ENCODE measurements at places on chromosomes 11 and 22.

DNA sequence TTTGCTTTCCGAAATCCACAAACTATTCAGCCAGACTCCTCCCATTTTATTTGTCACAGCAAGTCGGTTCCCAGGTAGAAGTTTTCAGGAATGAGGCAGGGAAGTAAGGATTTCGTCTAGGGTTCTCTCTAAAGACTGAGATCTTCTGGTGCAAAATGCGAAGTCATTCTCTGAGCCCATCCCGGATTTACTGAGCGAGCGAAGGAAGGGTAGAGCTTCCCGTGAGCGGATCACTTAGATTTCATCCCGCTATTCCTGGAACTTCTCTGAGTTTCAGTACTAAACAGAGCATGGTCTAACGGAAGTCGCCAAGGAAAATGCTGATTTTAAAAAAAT is 3.1 kb upstream of the CALCA start:
- no peak for DNase-seq

- no peak for DNase-seq
Observed at GRCh38 chr11:8335186-8335585, 71.5 kb upstream of the LMO1 start.

DNA sequence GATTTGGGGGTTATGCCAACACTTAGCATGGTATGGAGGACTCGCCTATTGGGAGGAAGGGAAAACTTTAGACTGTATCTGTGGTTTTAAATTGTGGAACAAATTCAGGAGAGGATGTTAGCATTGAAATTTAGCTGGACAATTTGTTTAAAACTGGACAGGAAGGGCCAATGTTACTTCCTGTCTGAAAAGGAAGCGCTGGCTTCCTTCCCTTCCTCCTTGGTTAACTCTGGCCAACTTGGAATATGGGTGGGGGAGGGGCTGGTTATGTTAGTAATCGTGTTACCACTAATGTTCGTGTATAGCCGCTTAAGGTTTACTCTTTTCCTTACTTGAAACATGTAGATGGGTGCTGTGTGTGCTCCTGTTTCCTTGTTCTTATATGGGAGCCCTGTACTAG is 13.9 kb downstream of the CTNND1 start:
- no peak for DNase-seq

DNA sequence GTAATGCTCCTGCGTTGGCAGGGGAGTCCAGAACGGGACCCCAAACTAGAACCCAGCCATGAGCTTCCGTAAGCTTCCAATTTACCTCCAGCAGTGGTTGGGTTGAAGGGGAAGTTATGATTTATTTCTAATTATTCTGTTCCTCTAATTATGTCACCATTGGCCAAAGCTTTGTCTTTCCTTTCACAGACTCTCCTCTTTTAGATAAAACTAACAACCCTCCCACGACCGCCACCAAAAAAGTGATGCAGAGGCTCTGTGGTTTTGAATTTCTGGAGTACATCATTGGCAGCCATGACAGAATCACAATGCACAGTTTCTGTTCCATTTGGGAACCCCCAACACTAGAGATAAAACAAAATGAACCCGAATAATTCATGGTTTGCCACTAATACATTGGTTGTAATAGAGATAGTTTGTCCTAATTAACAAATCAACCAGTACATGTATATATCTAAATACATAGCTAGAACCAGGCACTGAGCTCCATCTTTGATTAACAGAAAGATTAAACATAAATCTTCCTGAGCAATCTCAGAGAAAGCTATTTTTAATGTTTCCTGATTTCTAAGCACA is 64.3 kb downstream of the ETS1 start:
- no peak for DNase-seq

DNA sequence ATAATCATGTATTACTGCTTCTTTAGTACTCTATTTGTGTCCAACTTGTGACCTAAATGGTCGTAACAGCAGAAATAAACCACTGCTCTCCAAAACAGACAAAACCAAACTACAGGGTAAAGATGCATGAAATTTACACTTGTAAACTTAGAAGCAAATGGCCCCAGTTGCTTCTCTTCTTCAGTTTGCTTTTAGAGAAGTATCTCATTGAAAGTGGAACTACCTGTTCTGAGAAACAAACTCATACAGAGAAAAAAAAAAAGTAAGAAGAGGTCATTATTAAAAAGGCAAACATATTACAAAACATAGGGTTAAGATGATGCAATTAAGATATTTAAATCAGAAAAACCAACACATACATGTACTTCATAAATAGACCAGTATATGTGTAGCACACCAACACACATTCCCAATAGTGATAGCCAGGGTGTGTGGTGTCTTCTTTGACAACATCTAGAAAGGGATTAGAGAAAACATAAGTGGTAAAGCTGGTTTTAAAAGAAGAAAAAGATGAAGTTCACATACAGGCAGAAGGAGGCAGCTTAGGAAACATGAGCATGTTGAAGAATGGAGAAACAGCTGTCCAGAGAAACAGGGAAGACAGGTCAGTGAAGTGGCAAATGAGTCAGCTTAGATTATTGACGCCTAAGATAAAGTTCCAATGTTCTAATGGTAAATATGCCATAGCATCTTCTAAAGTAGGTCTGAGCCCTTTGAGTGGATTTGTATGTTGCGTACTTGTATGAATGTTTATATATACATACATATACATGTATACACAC is 844.7 kb upstream of the CCDC90B start:
- DNase-seq, result no peak

DNA sequence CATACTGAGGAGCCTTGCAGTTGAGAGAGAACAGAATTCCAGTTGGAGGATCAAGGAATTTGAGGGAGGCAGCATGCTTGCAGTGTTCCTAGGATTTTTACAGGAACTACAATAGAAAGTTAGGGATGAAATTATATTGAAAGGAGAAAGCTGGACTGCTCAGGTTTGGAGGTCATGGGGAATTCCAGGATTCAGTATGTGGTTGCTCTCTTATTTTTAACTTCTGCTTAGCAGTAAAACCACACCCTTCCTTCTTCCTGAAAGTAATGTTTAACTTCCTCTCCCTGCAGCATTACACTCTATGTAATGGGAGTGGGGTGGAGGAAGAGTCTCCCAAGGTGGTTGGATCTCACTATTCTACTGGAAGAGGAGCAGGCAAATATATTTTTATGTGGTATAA is 31.3 kb downstream of the CTNND1 start:
- DNase-seq, result no peak

DNA sequence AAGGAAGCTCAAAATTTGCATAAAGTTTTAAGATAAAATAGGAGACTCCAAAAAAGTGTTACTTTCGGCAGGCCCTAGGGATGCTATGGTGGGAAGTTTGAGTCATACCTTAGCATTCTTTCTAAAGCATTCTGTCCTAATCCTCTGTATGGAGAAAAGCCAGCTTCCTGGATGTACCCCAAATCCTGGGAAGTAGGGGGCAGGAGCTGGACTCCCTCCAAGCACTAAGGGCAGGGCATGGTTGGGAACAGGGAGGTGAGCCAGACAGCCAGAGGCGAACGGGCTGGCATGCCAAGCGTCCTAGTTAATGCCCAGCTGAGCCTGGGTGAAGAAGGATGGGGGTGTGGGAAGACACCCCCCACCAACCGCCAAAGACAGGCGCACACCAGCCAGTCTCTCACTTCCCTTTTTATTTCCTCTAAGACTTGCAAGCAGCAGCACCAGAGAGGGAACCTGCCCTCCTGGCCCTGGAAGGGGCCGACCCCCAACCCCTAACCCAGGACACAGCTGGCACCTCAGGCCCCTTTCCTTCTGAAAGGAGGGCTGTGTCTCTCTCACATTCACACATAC is 23.9 kb downstream of the RTN4RL2 start:
- no peak for DNase-seq

- no peak for DNase-seq
Observed at GRCh38 chr22:25137577-25138525, 61.8 kb upstream of the CRYBB3 start.

DNA sequence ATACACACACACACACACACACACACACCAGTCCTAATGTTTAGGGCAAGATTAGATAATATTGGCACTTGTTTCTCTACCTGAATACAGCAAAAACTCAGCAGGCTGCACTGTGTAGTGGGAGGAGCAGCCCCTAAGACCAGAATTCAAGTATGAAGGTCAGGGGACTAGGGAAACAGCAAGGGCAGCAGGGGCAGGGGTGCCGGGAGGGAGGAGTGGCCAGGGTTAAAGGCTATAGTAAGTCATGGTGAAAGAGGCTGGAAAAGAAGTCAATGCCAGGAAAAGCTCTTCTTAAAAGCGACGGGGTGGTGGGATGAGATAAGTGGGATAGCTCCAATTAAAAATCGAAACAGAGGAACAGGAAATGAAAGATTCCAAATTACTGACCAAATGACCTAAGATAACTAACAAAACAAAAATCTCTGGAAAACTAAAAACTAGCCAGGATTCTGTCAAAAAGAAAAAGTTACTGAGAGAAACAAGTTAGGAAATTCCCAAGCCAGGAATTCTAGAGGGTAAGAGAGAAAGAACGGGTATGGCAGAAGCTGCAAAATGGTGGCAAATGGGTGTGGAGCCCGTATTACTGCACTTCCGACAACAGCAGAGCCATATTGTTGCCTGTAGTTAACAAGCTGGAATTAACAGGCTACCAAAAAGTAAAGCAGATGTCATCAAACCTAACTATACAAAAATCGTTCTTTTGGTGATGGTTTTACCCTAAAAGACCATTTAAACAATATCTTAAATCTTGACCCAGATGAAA is 1.3 kb downstream of the ASCL3 start:
- DNase-seq, result no peak

GRCh38 chr11:36147491-36147890 is 141.7 kb downstream of the COMMD9 start:
- DNase-seq, result no peak

DNA sequence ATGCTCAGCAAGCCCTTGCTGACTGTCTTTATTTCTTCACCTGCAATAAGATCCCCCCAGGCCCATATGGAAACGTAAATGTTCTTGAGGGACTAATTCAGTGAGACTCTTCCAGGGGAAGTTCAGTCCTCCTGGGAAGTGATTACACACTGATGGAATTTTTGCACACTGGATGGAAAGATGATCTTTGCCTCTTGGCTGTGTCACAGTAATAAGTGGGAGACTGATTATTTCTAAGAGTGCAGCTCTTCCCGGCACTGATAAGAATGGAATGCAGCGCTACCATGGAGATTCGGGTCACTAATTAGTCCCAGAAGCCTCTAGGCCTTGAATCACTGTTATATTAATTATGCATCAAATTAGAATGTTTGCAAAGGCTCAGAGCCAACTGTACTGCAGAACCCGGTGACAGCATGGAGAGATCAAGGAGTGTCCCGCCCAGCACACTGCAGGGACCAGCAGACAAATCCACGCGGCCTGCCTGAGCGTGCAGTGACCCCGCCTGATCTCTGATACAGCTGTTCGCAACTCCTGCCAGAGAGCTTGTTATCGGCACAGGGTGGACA is 178.3 kb downstream of the SNX19 start:
- DNase-seq, result no peak

DNA sequence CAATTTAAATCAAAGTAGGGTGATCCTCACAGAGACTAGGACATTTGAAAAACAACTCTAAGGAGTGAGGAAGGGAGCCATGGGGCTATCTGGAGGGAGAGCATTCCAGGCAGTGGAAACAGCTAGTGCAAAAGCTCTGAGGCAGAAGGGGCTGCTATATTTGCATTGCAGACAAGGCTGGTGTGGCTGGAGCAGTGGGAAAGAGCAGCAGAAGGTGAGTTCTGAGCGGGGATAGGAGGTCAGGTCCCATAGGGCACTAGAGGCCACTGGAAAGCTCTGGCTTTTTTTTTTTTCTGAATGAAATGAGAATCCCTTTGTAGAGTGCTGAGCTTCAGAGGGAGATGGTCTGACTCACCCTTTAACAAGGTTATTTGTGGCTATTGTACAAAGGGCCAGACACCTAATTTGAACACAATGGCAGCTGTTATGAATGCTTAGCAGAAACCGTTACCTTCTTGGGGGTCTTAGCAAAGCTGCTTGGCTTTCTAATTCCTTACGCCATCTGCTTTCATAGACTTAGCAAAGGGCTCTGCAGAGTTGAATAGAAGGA is 291.6 kb downstream of the BUD13 start:
- DNase-seq, result no peak

- DNase-seq, result no peak
Observed at GRCh38 chr11:120028897-120029258, 109.0 kb downstream of the TRIM29 start.

GRCh38 chr11:116257092-116257491 is 515.7 kb downstream of the BUD13 start:
- DNase-seq, result no peak

GRCh38 chr11:10117709-10118351 is 176.2 kb downstream of the SBF2 start:
- DNase-seq, result no peak

DNA sequence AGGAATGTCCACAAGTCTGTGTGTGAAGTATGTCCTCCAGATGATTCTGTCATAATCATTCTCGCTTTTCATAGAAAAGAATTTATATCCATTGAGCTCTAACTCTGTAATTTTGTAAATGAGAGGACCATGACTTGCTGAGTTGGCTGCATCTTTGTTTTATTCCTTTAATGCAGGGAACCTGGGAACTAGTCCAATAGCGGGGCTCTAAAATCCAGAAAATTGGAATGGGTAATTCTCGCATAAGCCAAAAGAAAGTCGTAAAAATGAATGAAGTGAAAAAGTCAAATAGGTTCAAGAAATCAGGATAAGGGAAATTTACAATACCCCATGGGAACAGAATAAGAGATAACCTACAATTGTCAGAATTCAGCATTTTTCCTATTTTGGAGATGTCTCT is 232.5 kb downstream of the RAB38 start:
- DNase-seq, result no peak

GRCh38 chr11:40384991-40385390 is 1074.5 kb downstream of the LRRC4C start:
- DNase-seq, result no peak

GRCh38 chr22:34761111-34761510 is 304.8 kb upstream of the ISX start:
- no peak for DNase-seq

GRCh38 chr11:11215944-11216343 is 137.1 kb downstream of the CSNK2A3 start:
- DNase-seq, result no peak

Data from activated CD8-positive, alpha-beta memory T cell treated with anti-CD3 and anti-CD28 coated beads for 4 hours (primary cell).